ENCODE measurements at places on chromosomes 11 and 22.

- no peak for DNase-seq
Measured at GRCh38 chr11:19181531-19182261, 20.1 kb downstream of the CSRP3 start.

DNA sequence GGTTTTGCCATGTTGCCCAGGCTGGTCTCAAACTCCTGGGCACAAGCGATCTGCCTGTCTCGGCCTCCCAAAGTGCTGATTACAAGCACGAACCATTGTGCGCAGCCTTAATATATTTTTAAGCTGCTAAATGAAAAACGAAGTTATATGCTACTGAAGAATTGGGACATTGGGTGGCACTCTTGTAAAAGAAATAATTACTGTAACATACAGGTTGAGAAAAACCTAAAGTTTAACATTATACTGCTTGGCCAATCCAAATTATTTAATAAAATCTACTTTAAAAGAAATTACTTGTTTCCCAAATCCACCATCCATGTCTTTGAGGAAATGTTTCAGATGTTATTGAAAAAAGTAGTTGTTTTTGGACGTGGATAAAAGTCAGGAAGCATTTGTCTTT lies 37.9 kb upstream of the ARHGAP32 start:
- no peak for DNase-seq

- no peak for DNase-seq
Measured at GRCh38 chr11:57302489-57302888, 22.3 kb downstream of the TNKS1BP1 start.

DNA sequence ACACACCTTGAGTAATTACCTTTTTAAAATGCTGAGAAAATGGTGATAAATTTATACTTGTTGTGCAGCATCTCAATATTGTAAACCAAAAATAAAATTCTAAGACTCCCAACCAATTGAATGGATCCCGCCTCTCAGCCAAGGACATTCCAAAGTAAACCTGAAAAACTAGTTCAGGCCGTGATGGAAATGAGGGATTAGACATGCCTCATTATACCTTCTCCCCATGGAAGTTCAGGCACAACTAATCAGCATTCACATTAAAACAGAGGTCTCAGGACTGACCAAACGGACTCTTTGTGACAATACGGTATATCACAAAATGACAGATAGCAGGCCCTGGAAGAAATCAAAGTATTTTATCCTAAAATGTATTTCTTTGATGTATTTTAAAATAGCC lies 907.4 kb upstream of the RAG2 start:
- DNase-seq: no peak

DNA sequence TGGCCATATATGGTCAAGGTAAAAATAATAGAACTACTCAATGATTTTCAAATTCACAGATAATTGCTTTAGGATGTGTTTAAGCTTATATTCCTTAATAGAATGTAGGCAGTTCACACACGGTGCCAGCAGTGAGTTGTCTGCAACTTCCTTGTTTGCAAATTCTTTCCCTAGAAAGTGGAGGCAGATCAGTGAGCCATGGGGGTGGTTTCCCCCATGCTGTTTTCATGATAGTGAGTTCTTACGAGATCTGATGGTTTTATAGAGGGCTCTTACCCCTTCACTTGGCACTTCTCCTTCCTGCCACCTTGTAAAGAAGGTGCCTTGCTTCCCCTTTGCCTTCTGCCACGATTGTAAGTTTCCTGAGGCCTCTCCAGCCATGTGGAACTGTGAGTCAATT lies 111.8 kb upstream of the LMO1 start:
- DNase-seq: no peak

DNA sequence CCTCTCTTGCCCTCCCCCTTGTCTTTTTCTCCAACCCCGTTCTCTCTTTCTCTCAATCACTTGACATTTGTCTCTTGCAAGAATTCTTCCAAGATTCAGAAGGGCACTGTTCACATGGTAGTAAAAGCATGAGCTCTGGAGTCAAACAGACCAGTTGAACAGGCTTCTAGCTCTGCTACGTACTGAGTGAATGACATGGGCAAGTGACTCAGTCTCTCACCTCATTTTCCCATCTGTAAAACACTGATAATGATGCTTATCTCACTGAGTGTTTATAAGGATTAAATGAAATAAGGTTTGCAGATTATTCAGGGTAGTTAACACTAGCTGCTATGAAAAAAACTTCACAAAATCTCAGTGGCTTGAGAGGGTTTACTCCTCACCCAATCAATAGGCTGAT lies 5.9 kb upstream of the IL10RA start:
- no peak for DNase-seq

- DNase-seq: no peak
Measured at GRCh38 chr22:19039448-19039780, 82.8 kb downstream of the DGCR2 start.

DNA sequence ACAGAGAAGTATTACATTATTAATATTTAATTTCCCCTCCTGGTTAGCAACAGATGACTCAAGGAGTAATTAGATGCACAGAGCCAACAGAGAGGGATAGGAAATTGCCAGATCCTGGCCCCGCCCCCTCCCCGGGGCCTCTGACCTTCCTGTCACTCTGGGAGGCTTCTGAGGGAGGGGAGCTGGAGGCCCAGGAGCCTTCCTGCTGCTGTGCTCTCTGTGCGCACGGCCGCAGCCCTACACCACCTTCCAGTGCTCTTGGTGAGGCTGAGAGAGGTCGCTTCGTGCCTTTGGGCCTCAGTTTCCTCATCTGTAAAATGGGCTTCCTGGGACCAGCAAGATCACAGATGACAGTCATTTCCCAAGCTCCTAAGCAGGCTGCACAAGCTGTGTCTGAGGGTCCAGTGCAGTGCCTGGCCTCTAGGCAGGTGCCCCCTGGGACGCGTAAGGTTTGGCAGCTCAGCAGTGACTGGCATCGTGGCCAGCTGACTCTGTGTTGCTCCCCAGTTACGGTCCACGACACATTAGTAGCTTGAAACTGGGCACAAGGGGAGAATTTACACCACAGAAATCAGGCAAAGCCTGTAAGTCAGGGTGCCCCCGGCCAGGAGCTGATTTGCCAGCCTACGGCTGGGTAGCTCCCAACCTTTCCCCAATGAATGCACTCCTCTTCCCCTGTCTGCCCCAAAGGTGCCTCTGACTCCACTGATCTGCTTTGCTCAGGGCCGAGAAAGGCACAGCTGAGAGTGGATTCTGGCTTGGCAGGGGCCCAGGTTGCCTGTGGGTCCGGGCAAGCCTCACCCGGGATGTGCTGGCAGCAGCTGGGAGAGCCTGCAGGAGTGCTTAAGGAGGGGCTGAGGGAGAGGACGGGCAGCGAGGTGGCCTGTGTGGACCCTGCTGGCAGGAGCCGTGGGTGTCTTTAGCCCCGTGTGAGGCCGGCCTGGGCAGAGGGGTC lies 2.3 kb downstream of the ADORA2A start:
- peak; percentile 55 for DNase-seq

GRCh38 chr11:83011333-83012167 lies 60.1 kb downstream of the RAB30 start:
- no peak for DNase-seq

DNA sequence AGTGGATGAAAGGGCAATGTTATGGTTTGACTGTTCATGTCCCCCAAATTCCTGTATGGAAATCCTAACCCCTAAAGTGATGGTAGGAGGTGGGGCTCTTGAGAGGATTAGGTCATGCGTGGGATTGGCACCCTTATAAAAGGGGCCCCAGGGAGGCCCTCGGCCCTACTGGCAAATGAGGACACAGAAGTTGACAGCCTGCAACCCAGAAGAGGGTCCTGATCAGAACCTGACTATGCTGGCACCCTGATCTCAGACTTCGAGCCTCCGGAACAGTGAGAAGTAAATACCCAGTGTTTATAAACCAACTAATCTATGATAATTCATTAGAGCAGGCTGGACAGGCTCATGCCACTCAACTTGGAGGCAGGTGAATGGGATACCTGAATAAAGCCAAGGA lies 8.7 kb downstream of the IFITM10 start:
- DNase-seq: no peak

DNA sequence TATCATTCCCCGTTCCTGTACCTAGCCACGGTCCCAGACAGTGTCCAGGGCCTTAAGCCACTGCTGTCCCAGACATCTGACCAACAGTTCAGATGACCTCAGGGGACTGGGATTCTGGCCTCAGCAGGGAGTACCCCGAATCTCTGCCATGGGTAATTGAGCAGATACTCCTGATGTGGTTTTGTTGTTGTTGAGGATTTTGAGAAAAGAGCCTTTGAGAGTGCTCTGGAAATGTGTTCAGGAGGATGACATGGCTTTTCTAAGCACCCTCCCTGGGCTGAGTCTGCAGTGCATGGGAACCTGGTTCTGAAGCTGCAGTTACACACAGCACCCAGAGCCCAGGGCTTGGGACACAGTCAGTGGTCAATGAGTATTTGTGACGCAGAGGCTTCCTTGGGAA lies 30.4 kb downstream of the ADAMTS15 start:
- DNase-seq: no peak

All from CMK (cell line).